ENCODE measurements at places on chromosomes 3 and 15.

- no peak for DNase-seq
Measured at GRCh38 chr3:122961146-122961545, 66.4 kb downstream of the SEMA5B start.

DNA sequence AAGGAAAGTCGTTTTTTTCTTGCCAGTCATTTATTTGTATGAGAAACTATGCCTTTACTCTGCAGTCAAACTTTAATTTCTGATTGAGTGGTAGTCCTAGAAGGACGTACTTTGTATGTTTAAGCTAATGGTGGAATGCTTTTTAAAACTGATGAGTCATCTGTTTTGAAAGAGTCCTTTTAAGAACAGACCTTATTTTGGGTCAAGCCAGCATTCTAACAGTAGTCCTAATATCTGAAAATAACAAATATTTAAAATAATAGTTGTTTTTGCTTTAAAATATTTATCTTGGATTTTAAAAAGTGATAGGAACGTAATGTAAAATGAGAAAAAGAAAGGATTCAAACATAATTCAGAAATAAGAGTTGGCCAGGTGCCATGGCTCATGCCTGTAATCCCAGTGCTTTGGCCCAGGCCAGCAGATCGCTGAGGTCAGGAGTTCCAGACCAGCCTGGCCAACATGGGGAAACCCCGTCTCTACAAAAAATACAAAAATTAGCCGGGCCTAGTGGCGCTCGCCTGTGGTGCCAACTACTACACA, 1.3 kb upstream of the LRRC58 start:
- no peak for DNase-seq

- DNase-seq, result no peak
Measured at GRCh38 chr3:68973639-68974038, 39.8 kb downstream of the EOGT start.

DNA sequence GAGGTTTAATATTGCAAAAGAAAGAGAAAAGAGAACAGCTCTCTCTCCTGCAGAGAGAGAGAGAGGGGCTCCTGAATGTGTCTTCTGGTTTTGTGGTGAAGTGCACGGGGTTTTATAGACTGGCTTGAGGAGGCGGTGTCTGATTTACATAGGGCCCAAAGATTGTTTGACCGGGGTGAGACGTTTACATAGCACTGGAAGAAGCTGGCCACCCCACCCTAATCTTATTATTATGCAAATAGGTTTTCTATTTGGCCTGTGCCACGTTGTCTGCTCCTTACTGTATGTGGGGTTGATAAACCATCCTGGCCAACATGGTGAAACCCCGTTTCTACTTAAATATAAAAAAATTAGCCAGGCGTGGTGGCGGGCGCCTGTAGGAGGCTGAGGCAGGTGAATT, 268.6 kb downstream of the SV2B start:
- no peak for DNase-seq

- DNase-seq, result no peak
Measured at GRCh38 chr15:39365873-39366272, 215.0 kb upstream of the THBS1 start.

- no peak for DNase-seq
Measured at GRCh38 chr15:75578173-75578947, 755 bp downstream of the PTPN9 start.

- no peak for DNase-seq
Measured at GRCh38 chr3:100299016-100299415, 35.5 kb upstream of the NIT2 start.

DNA sequence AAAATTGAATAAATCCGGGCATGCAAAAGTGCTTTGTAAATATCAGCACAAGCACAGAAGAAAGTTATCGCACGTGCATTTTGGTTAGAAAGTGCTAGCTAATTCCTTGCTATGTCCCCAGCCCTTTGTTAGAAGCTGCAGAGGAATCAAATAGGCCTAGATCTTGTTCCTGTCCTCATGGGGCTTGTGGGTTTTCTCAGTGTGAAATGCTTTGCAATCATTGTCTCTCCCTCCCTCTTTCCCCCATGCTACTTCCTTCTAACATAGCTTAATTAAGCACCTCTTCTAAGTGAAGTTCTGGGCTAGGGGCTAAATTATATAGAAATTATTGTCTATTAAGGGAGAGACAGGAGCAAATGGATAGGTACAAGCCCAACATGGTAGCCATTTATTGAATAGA, 271.7 kb downstream of the RPLP1 start:
- no peak for DNase-seq

All from NCI-H187 treated with DMSO at 0.1 percent for 48 hours (cell line).